ENCODE measurements at places on chromosomes 12 and 14.

- peak; percentile 5 for DNase-seq
Observed at GRCh38 chr14:75126121-75126544, 715 bp downstream of the NEK9 start.

GRCh38 chr12:80200414-80200813 lies 101.1 kb downstream of the OTOGL start:
- no peak for DNase-seq

- DNase-seq = no peak
Observed at GRCh38 chr12:86601550-86602308, 345.5 kb upstream of the MGAT4C start.

- no peak for DNase-seq
Observed at GRCh38 chr12:121520586-121521086, 60.2 kb downstream of the KDM2B start.

DNA sequence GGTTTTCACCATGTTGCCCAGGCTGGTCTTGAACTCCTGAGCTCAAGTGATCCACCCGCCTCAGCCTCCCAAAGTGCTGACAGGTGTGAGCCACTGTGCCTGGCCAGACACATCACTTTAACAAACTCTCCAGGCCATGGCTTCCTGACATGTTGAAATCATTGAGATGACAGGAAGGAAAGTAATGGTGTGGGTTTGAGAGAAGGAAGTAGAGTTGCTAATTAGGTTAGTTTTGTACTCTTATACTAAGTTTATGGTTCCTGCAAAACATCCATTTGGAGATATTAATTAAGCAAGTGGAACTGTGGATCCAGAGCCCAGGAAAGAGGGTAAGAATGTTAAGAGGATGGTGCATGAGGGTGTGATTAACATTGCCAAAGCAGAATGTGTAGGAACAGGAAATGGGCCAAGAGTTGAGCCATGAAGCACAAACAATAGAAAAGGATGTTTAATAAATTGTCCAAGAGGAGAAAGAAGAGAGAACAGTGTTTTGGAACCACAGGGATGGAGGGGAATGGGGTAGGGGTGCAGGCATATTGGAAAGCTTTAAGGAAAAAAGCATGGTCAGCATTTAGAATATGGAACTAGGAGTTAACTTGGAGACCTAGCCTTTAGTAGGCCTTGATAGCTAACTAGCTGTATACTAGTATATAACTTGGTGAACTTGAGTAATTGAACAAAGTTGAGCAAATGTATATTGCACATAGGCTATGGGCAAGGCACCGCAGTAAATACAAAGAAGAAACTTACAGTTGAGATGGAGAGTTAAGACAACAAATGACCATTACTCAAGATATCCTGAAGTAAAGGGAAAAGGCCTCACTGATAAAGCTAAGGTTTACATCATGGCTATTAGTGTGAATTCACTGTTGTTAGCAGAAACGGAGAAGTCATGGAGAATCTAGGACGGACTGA lies 91.3 kb upstream of the DNM1L start:
- DNase-seq = no peak

GRCh38 chr12:122032580-122032979 lies 10.9 kb downstream of the BCL7A start:
- no peak for DNase-seq

DNA sequence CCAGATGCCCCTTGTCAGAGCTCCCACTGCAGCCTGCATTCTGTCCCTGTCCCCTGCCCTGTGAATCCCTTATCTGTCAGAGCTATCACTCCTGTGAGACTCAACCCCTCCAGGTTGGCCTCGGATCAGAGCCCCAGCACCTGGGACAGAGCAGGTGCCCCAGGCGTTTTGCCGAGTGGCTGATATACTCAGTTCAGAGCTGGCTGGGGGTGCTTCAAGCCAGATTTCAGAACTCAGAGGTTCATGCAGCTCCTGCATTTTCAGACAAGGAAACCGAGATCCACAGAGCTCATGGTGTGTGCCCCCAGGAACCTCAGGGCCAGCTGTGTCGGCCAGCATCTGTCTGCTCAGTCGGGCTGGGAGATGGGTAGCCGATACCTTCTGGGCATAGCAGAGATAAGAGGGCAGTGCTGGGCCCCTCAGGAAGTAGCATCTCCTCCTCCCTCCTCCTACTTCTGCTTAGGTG lies 228.0 kb upstream of the RTL1 start:
- no peak for DNase-seq

GRCh38 chr12:11824736-11825135 lies 175.3 kb downstream of the ETV6 start:
- DNase-seq = no peak

DNA sequence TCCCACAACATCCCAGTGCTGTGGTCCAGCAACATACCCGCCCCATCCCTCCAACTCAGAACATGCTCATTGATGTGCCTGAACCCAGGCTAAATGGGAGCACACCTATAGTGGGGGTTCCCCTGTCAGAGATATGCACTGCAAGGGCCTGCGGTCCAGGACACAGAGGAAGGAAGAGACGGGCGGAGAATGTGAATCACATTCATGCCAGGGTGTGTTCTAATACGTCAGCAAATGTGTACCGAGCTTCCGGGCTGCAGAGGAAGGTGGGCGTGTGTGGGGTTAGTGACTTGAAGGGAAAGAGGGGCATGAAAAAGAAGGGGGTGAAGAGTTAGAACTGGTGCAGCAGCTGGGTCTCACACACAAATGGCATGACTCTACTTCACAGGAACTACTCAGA lies 83.7 kb downstream of the DPF3 start:
- no peak for DNase-seq

GRCh38 chr12:93311827-93312226 lies 65.9 kb upstream of the NUDT4 start:
- peak; percentile 41 for DNase-seq

- DNase-seq = peak; percentile 63
Observed at GRCh38 chr12:20305470-20305869, 62.9 kb upstream of the PDE3A start.

DNA sequence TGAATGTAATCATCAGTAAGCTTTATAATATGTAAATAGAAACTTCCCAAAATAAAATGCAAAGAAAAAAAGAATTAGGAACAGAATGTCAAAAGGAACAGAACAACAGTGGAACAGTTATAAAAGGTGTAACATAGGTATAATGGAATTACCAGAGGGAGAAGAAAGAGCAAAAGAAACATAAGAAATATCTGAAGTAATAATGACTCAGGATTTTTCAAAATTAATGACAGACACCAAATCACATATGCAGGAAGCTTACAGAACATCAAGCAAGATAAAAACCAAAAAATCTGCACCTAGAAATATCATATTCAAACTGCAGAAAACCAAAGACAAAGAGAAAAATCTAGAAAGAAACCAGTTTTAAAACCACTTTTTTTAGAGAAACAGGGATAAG lies 36.1 kb downstream of the TMEM116 start:
- DNase-seq = no peak

DNA sequence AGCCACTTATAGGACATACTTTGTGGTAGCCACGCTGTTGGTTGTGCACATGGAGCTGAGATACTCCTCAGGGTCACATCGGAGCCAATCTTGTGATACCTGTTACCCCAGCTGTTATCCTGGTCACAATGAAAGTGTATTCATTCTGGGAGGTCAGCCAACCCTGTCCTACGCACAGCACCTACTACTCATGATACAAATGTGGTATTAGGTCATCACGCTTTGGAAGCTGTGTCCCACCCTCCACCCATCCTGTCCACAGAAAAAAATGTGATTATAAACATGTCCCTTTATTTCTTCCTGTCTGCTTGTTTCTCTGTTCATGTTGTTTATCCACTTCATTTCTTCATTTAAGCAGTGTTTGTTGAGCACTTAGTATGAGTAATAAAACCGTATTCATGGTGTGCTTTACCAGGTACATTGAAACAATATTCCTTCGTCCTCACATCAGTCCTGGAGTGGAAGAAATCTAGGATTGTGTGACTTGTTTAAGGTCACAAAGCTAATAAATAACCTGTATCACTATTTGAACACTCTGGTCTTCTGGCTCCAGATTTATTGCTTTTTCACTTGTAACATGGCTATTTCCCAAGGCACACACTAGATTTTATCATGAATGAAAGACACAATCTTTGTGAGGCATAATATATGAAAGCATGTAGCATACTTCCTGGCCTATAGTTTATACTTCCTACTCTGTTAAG lies 73.1 kb downstream of the DERA start:
- DNase-seq = no peak

GRCh38 chr12:71691504-71692129 lies 5.7 kb downstream of the TMEM19 start:
- no peak for DNase-seq

DNA sequence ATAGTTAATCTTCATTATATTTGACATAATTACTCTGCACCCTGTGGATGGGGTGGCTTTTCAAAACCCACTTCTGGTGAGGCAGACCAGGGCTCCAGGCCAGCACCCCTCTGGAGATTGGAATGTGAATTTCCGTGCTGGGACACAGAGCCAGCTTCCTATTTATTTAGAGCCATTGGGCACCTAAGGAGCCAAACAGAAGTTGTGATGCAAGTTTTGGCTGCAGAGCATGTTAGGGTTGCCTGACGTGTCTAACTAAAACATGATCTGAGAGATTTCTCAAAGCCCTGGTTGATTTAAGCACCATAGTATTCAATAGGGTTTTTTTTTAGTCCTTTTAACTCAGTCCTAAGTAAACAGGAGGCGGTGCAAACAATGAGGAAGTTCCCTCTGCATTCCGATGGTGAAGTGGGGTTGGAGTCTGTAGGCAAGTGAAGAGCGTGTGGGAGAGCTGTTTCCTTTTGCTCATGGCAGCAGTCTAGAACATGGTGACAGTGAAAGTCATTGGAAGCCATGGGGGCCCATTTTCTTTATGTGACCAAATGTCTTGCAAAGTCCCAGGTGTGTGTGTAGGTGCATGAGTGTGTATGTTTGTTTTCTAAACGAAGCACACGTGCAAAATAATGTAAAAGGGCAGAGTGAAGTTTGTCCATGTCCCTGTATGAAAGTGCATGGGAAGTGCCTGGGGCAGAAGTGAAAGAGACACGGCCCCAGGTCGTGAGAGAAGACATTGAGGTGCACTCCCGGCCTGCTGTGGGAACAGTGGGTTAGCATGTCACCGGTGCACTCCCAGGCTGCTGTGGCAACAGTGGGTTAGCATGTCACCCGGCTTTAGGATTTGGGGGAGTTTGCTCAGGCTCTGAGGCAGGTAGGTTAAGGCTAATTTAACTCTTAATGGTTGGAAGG lies 117.7 kb downstream of the PRKCH start:
- peak; percentile 68 for DNase-seq

DNA sequence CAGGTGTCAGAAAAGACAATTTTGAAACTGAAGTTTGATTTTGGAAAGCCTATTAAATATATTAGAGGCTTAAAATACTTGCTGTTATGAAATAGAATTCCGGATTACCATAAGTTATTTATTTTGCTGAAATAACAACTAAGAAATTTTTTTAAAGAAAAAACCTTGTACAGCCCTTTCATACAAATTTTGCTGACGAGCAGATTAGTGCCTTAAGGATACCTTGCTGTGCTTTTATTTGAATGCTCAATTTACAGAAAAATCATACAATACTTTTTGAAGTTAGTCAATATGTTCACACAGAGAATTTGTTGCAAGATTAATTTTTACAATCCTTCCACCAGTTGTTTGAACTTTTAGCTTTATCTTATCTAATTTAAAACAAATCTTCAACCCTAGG lies 29.5 kb upstream of the CLEC2D start:
- DNase-seq = no peak

DNA sequence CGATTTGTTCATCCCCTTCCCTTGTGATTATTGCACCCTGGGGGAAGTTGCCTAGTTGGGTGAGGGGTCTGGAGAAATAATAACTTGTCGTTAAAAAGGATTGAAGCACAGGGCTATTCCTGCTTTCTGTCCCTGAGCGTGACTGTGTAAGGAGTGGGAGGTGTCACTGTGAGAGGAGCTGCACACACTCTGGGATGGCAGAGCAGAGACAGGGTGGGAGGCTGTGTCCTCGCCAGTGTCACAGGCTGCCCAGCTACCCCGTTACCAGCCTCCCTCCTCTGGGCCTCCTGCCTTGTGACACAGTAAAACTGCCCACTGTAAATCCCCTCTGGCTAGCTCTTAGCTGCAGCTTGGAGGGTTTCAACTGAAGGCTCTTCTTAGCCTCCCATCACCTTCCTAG lies 460.6 kb downstream of the AACS start:
- no peak for DNase-seq

- no peak for DNase-seq
Observed at GRCh38 chr14:50573862-50574261, 13.9 kb downstream of the ATL1 start.

DNA sequence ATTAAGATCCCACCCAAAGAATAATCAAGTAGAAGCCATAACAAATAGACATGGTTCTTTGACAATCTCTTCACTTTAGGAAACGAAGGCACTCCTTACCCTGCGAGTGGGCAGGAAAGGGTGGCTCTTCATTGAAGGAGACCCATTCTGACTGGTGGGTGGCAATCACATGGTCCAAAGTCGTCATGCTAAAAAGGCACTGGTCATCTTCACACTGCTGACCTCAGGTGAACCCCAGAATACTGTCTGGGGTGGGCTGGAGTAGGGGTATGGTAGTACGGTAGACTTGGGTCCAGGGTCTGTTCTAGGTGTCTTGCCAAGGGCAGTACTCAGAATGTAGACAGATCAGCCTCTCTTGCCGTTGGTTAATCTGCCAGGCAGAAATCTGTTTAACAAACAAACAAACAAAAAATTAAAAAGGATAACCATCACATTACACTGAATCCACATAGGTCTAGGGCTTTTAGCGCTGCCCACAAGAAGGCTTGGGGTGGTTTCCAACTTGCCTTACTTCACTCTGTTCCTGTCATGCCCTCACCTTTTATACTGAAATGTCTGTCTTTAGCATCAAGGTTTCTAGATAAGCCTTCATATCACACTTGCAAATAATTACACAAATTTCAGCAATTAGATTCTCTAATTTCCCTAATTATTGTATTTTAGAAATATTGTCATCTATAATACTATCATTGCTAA lies 1.8 kb downstream of the STON2 start:
- no peak for DNase-seq

DNA sequence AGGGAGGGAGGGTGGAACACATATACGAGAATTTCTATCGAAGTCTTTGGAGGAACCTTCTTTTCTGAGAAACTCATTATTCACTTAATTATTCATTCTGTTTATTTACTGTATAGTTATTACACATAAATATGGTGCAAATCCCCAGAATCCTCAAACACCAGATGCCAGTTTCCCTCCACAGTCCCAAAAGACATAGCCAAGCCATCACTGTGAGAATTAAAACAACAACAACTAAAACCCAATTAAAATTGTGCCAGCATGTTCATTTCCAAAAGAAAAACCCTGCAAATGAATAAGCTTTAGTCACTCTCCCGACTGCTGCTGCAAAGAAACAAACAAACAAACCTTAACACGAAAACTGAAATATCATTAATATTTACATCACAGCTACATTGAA lies 173.5 kb downstream of the EFCAB11 start:
- no peak for DNase-seq
